ENCODE measurements at places on chromosomes 2 and 18.

- DNase-seq = no peak
These were observed 11.5 kb downstream of the IGFBP5 start for GRCh38 chr2:216683846-216684245.

DNA sequence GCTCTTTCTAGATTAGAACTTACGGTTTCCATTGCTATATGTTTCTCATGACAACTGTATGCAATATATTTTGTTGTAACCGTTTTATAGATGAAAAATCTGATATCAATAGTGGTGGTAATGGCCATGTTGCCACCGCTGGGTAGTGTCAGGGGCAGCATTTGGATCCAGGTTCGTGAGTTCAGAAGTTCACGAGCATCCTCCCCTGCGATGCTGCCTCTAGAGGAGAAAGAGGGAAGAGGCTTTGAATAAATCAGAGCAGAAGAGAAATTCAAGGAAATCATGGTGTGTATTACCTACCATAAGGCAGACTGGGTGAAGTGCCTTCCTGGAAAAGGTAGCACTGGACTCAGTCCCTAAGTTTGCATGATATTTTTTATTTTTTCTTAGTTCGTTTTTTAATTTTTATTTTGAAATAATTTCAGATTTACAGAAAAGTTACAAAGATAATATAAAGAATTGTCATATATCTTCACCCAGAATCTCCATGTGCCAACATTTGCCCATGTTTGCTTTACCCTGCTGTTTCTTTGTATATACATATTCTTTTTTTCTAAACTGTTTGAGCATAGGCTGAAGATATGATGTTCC lies 3.3 kb upstream of the ZBTB7C start:
- no peak for DNase-seq

- no peak for DNase-seq
These were observed 447.0 kb upstream of the TCF4 start for GRCh38 chr18:56034949-56035348.

GRCh38 chr2:48753228-48753627 lies 2.3 kb downstream of the LHCGR start:
- no peak for DNase-seq
